ENCODE measurements at places on chromosomes 4 and X.

DNA sequence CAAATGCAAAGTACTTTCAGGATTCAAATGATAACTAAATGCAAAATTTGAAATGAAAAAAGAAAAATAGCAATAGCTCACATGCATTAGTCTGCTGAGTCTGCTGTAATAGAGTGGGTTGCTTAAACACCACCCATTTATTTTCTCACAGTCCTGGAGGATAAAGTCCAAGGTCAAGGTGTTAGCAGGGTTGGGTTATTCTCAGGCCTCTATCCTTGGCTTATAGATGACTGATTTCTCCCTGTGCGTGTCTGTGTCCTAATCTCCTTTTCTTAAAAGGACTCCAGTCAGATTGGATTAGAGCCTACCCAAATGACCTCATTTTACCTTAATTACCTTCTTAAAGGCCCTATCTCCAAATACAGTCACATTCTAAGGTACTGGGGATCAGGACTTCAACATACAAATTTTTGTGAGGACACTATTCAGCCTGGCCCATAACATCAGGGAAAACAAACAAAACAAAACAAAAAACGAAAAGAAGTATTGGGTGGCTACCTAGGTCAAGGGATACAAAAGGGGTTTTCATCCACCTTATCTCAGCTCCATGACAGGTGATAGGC is 6.3 kb upstream of the TBL1X start:
- DNase-seq, result no peak

GRCh38 chr4:6107886-6108285 is 89.7 kb upstream of the C4orf50 start:
- no peak for DNase-seq

DNA sequence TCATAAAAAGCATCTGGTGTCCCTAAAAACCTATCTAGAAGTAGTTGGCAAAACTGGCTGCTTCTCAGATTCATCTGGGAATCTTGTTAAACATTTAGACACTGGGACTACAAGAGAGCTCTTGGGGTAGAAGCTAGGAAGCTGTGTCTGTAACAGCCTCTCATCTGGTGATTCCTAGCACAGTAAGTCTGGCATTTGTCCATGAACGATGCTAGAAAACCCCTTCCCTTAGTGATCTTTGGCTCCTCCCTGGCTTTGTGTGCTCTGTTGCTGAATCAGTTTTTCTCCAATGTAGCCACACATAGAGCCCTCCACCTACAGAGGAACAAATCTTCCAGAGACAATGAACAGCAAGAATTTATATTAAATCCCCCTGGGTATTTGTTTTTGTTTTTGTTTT is 951.7 kb upstream of the LCORL start:
- no peak for DNase-seq

GRCh38 chrX:49176421-49177326 is 5.0 kb downstream of the PLP2 start:
- no peak for DNase-seq

- peak; percentile 42 for DNase-seq
Measured at GRCh38 chrX:22389556-22390179, 117.0 kb downstream of the CBLL2 start.

- peak; percentile 1 for DNase-seq
Measured at GRCh38 chrX:45110494-45110893, 90.2 kb downstream of the DIPK2B start.

GRCh38 chr4:3461515-3462291 is 1.4 kb upstream of the DOK7 start:
- peak; percentile 10 for DNase-seq

DNA sequence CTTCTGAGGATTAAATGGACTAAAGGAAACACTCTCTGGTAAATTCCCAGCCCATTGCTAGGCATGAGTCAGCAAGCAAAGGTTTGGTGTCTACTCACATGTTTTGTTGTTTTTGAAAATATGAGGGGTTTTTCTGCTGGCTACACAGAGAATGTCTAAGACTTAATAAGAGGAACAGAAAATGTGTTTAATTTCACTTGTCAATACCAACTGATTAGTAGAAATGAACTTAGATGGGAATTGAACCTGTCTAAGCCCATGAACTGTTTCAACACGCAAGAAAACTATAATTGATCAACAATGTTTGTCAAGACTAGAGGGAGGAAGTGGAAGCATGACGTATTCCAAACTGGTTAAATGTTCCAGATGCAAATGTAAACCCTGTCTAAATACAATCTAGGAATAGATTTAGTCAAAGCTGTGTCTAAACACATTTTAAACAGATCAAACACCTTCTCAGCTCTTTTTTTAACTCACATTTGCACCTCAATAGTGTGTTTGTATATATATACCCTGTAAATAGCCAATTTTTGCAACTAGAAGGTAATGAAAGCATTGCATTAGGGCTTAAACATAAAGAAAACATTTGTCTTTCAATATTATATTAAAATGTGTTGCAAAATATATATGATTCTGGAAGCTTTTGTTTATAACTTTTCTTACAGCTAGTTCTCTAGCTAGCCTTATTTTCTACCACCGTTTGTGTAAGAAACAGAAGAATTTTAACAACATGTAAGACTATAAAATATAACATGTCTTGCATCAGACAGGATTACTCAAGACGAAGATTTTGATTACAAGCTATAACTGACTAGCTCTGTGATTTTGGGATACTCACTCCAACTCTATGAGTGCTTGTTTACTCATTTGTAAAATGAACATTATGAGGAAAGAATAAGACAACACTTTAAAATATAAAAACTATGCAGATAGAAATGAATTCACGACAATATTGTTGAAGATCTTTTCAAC is 607.8 kb downstream of the FSTL5 start:
- no peak for DNase-seq

- DNase-seq, result no peak
Measured at GRCh38 chr4:40065010-40065409, 8.4 kb downstream of the N4BP2 start.

GRCh38 chr4:69974631-69975030 is 9.1 kb upstream of the CSN2 start:
- no peak for DNase-seq

- no peak for DNase-seq
Measured at GRCh38 chr4:8675906-8676305, 83.3 kb downstream of the CPZ start.

DNA sequence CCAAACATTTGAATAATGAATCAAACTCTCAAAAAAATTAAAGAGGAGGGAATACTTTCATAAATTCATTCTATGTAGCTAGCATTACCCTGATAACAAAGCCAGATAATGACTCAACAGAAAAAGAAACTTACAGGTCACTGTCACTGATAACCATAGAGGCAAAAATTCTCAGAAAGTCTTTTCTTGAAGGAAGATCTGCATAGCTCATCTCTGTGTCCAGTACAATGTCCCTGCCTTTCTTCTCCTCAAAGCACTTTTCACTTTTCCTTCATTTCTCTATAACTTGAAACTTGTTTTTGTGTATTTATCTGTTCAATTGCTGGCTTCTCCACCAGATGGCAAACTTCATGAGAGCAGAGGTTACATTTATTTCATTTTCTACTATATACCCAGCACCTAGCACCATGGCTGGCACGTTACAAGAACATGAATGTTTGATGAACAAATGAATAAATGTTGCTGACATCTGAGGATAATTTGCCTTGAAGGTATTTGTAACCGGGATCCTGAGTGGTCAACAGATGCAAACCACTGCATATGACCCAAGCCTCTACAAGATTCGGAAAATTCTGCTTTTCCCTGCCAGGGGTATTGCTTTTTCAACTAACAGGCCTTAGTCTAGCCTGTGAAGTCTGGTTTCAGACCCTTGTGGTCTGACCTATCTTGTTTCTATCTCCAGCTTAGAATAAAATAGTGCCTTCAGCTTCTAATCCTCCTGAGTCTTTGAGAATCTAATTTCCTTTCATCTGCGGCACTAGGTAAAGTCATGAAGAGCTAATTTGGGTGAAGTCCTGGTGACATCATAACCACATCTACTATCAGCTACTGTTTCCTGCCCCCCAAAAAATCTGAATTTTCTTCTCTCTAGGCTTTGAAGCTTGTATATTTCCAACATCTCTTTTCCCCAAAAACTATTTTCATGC is 52.5 kb upstream of the ANTXR2 start:
- DNase-seq, result no peak

- no peak for DNase-seq
Measured at GRCh38 chr4:176262243-176262642, 6.8 kb downstream of the ASB5 start.

- DNase-seq, result no peak
Measured at GRCh38 chr4:108166038-108166437, 2.7 kb downstream of the LEF1 start.

- no peak for DNase-seq
Measured at GRCh38 chr4:122733787-122734120, 1.2 kb downstream of the BBS12 start.

- DNase-seq, result no peak
Measured at GRCh38 chrX:20313899-20314298, 47.2 kb upstream of the RPS6KA3 start.

- DNase-seq, result no peak
Measured at GRCh38 chrX:42739741-42740140, 38.2 kb downstream of the PPP1R2C start.

DNA sequence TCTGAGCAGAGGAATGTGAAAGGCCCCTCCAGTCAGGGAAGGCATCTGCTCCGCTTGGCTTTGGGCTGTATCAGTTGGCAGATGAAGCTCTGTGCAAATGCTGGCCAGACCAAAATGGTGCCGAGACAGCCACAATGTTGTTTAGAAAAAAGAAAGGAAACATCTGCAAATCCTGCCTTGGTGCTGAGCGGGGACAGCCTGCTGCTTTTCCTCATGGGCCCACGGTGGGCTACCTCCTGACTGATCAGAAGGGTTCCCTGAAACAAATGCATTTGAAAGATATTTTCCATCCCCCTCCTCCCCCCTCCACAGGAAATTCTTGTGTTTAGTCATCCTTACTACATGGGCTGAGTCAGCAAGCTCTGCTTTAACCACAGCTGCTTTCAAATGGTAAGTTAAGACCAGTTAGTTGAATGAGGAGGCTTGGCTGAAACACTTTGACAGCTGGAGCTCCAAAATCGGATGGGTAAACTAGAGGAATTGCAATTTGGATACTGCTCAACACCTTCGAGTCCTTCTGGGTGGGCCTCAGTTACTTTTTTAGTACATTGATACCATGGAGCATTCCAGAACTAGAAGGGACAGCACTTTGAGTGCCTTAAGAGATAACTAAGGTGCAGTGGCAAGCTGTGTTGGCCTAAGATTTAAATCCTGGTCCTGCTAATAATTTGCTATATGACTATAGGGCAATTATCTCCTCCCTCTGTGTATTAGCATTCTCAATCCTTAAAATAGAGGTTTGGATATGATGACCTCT is 36.0 kb downstream of the PLAC1 start:
- no peak for DNase-seq

GRCh38 chrX:135591871-135592270 is 71.4 kb downstream of the INTS6L start:
- no peak for DNase-seq

DNA sequence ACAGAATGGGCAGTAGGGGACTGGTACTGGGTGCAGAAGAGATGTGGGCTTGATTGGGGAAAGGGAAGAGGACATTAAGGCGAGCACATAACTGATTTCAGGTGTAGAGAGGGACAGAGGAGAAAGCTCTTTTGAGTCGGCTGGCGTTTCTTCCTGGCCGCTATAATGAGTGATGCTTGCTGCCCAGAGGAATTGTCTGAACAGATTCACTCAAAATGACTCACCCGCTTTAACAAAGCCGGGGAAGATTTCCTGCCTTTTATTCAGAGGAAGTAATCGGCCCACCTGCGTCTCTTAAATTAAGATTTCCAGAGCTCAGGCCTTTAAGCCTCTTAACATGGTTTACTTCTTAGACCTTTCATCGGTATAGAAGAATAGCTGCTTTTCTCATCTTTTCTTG is 102.1 kb upstream of the AP1S2 start:
- DNase-seq, result no peak
